Lung microvascular endothelial cell (primary cell): ENCODE measurements at places on chromosomes 7 and 10. TPM values are rescaled to one million over a fixed set of nuclear protein-coding genes. Genes with fewer than 3 reads are reported as not detected.

Gene LAMB4
- total RNA-seq: 0.22 TPM in 1 of 2 replicates, not detected in the other

- DNase-seq: no peak
Measured at GRCh38 chr10:60192946-60193345, 196.7 kb downstream of the ANK3 start.

- no peak for DNase-seq
Measured at GRCh38 chr7:143924851-143925250, 10.2 kb upstream of the OR2F2 start.

GRCh38 chr7:107874605-107875446, 16.2 kb upstream of the DLD start:
- DNase-seq: peak; percentile 72

Gene CPA1
- total RNA-seq: not detected in 2 replicates

Gene CHST12
- total RNA-seq: 2.8 and 3.8 TPM in 2 replicates

Gene PDK4
- 23.1 and 171 TPM in 2 replicates for total RNA-seq

Gene OR9A2
- total RNA-seq: not detected in 2 replicates

Gene HMX3
- total RNA-seq: not detected in 2 replicates

Gene SEMA3A
- 21.6 and 56.7 TPM in 2 replicates for total RNA-seq

Gene CTAGE8
- not detected in 2 replicates for total RNA-seq

Gene SHTN1
- total RNA-seq: 0.87 and 0.99 TPM in 2 replicates

Gene IGFBP1
- total RNA-seq: 0.20 TPM in 1 of 2 replicates, not detected in the other
